Esophagus squamous epithelium (tissue), 5 donors: ENCODE measurements at places on chromosomes 5 and 9.

DNA sequence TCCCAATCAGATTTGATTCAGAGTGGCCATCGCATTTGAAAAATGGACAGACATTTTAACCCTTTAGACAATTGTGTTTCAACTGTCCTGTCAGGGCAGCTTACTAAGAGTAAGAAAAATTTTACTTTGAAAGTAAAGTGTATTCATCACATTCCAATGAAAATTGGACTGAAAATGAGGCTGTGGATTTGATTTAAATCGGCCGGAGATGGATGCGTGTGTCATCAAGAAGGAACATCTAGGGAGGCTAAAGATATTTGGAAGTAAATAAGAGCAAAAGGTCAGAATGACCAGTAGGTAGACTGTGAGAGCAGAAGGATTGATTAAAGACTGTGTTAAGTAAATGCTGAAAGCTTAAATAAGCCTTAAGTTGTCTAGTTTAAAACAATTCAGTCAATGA is 1.5 kb downstream of the ZCCHC7 start:
- H3K4me1 ChIP-seq = peaks cover 35% of the 10 kb centered on the region
- no peak for DNase-seq
- no peak overlapping the region for H3K4me3 ChIP-seq
- H3K36me3 ChIP-seq = no peaks in the 10 kb centered on the region
- no peak overlapping the region for H3K27ac ChIP-seq

DNA sequence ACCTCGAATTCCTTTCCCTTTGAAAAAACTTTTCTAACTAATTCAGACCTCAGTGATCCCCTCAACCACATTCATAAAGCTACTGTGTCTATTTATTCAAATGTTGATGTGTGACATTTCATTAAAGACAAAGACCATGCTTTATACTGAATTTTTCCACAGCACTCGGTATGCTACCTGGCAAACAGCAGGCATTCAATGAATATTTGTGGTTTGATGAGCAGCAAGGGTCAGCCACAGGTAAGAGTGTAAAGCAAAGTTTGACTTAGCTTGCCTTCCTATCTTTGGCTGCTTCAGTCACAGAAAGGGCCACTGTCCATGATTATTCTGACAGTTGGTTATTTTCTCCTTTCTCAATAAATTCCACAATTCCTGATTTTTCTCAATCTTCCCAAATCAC is 5.1 kb upstream of the CDC42SE2 start:
- DNase-seq = no peak
- peaks cover 16% of the 10 kb centered on the region for H3K4me1 ChIP-seq
- H3K27me3 ChIP-seq = no peaks in the 10 kb centered on the region
- H3K27ac ChIP-seq = no peak overlapping the region
- H3K4me3 ChIP-seq = no peak overlapping the region

- H3K4me1 ChIP-seq = peaks cover 88% of the 10 kb centered on the region
- H3K27me3 ChIP-seq = no peaks in the 10 kb centered on the region
- no peaks in the 10 kb centered on the region for H3K36me3 ChIP-seq
- H3K4me3 ChIP-seq = no peak overlapping the region
- no peak overlapping the region for H3K27ac ChIP-seq
Observed at GRCh38 chr9:136087741-136088480, 7.2 kb downstream of the NACC2 start.

DNA sequence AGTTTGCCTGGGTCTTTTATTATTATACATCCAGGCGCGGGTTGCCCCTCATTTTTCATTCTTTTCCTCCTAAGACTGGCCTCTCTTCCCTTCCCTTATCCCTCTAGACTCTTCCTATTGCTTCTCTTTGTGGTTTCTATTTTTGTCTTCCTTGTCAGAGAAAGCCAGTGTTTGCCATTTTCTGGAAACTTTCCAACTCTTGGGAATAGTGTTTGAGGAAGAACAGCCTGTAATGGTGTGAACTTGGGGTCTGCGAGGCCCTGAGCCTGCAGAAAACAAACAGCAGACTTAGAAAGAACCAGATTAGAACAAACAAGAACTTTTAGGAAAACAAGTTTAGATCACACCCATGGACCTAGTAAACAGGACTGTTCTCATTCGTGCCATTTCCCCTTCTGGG is 15.5 kb downstream of the PRKACG start:
- H3K4me3 ChIP-seq = no peak overlapping the region
- no peaks in the 10 kb centered on the region for H3K4me1 ChIP-seq
- no peaks in the 10 kb centered on the region for H3K27me3 ChIP-seq
- no peak for DNase-seq
- no peak overlapping the region for H3K27ac ChIP-seq

GRCh38 chr5:34564710-34565235 is 91.4 kb upstream of the RAI14 start:
- H3K27ac ChIP-seq = peak overlapping the region; percentile 47
- no peak overlapping the region for H3K4me3 ChIP-seq
- no peak for DNase-seq
- no peaks in the 10 kb centered on the region for H3K27me3 ChIP-seq
- H3K4me1 ChIP-seq = no peaks in the 10 kb centered on the region
- H3K36me3 ChIP-seq = no peaks in the 10 kb centered on the region

DNA sequence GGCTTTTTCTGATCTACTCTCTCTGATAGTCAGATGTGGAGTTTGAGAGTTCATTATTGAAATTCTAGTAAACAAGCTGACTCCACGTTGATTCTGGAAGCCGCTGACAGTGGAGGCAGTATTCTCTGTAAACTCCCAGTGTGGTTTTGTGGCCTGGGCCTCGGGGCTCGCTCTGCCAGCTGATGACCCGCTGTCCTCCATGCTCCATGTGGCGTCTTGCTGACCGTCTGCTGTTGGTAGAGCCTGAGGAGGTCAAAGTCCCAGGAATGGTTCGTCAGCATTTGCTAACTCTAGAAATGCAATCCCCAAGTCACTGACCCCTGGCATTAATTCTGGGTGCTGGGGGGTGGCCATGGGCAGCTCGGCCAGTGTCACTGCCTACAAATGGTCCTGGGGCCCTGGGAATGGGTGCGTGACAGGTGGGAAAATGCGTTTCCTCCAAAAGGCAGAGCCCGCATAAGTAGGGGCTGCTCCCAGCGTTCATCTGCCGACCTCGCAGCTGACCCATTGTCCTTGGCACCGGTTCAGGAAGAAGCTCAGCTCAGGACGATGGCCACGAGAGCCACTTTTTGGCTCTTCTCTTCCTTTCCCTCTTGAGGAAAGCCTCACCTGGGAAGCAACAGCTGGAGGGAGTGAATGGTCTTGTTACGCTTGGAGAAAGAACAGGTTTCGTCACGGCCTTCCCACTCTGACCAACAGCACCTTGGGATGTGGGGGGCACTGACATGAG is 55.1 kb downstream of the MRPL36 start:
- no peak overlapping the region for H3K4me3 ChIP-seq
- no peaks in the 10 kb centered on the region for H3K36me3 ChIP-seq
- H3K4me1 ChIP-seq = no peaks in the 10 kb centered on the region
- peaks cover 51% of the 10 kb centered on the region for H3K27me3 ChIP-seq
- no peak overlapping the region for H3K27ac ChIP-seq
- no peak for DNase-seq

GRCh38 chr5:40410964-40411635 is 268.6 kb upstream of the PTGER4 start:
- no peaks in the 10 kb centered on the region for H3K36me3 ChIP-seq
- H3K27ac ChIP-seq = peak overlapping the region; percentile 33
- DNase-seq = no peak
- H3K4me3 ChIP-seq = no peak overlapping the region
- H3K4me1 ChIP-seq = peaks cover 6% of the 10 kb centered on the region

DNA sequence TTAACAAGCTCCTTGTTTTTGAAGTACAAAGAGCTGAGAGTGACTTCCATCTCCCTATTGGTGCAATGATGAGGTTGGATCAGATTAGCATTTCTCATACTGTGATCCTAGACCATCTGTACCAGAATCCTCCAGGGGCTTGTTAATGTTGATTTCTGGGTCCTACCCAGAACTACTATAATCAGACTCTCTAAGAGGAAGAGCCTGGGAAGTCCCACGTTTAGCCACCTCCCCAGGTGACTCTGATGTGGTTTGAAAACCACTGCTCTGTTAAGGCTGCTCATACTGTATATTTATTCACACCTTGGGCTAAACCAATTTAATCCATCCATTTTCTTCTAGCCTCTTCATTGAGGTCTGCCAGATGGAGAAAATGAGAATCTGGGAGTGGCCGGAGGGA is 49.6 kb upstream of the SMIM32 start:
- H3K27ac ChIP-seq = no peak overlapping the region
- no peaks in the 10 kb centered on the region for H3K36me3 ChIP-seq
- no peak for DNase-seq
- H3K4me3 ChIP-seq = no peak overlapping the region
- H3K4me1 ChIP-seq = no peaks in the 10 kb centered on the region

DNA sequence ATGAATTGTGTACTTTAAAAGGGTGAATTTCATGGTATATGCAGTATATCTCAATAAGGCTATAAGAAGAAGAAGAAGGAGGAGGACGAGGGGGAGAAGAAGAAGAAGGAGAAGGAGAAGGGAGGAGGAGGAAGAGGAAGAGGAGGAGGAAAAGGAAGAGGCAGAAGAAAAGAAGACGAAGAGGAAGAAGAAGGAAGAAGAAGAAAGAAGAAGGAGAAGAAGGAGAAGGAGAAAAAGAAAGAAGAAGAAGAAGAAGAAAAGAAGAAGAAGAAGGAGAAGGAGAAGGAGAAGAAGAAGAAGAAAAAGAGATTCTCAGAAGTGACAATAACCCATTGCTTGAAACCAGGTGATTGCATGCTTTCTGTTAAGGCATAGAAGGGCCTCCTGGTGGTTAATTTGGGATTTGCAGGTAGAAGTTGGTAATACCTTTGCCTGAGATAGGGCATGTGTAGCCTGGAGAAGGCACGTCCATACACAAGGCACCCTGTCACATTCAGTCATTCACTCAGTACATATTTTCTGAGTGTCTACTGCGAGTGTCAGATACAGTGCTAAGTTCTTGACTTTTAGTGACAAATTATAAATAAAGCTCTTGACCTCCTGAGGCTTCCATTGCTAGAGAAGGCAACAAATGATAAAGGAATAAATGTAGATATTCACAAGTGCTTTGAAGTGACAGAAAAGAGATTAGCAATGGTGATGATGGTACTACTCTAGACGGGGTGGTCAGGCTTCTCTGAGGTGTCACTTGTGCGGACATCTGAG is 231.3 kb downstream of the NPR3 start:
- H3K36me3 ChIP-seq = no peaks in the 10 kb centered on the region
- no peak overlapping the region for H3K4me3 ChIP-seq
- no peaks in the 10 kb centered on the region for H3K27me3 ChIP-seq
- no peak overlapping the region for H3K27ac ChIP-seq
- no peaks in the 10 kb centered on the region for H3K4me1 ChIP-seq
- no peak for DNase-seq

DNA sequence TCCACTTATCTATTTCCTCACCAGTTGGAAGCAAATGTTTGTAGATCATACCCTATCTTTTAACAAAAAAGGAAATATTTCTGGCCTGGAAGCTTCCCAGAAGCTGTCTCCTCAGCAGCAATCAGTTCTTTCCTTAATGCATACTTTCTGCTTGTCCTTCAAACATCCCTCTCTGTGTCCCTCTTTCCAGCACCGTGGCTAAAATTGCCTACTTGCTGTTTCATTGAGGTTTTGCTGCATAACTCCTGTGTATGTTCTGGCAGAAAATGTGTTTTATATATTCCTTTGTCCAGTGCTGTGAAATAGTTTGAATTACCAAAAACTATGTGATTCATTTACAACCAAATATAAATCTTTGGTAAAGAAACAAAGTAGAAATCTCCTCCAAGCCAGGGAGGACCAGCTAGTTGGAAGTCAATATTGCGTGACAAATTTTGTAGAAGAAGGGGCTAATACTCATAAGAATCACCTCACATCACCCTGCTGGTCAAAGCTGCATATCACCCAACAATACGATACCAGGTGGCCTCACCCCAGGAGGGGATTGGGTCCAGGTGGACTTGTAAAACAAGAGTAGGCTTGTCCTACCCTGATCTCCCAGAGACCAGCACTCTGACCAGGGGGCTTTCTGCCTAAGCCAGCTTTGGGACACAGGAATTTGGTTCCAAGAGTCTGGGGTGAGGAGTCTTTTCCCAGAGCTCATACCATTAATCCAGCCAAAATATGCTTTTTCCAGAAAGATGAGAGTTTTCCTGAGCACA is 198.4 kb upstream of the SNX2 start:
- no peak for DNase-seq
- no peaks in the 10 kb centered on the region for H3K36me3 ChIP-seq
- H3K4me1 ChIP-seq = no peaks in the 10 kb centered on the region
- H3K27ac ChIP-seq = no peak overlapping the region
- no peak overlapping the region for H3K4me3 ChIP-seq

DNA sequence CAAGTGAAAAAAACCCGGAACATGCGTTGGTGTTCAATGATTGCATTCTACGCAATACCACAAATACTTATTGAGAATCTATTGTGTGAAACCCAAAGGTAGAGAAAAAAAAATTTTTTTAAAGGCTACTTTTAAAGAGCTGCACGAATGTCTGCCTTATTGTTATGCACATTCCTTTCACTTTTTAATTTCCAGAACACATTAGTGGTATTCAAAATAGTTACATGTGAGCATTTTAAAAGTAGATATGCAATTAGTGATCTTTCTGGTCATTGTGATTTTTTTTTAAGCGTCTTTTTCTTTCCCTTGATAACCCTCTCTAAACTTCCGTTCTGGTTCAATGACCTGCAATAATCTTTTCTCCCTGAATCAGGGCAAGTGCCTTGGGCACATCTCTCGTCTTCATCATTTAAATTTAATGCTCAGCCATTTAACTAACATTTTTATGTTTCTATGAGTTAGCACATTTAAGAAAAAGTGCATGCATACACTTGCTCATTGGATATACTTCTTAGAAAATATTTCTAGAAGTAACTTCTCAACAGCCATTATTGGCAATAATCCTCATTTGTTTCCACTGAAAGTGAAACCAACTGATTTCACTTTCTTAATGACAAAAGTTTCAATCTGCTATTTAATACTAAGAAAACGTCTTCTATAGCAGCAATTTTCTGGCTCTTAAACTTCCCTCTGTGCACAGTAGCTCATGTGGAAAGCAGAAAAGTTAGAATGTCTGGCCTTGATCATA is 80.3 kb downstream of the CDH6 start:
- no peaks in the 10 kb centered on the region for H3K27me3 ChIP-seq
- no peaks in the 10 kb centered on the region for H3K4me1 ChIP-seq
- peak overlapping the region; percentile 33 for H3K27ac ChIP-seq
- H3K36me3 ChIP-seq = no peaks in the 10 kb centered on the region
- DNase-seq = no peak
